Sigmoid colon (tissue), 7 donors: ENCODE measurements at places on chromosomes 3 and 15. TPM values are rescaled to one million over a fixed set of nuclear protein-coding genes. Genes with fewer than 3 reads are reported as not detected.
A peak's percentile ranks its signal among the peaks of the same experiment; 100 is the strongest.

DNA sequence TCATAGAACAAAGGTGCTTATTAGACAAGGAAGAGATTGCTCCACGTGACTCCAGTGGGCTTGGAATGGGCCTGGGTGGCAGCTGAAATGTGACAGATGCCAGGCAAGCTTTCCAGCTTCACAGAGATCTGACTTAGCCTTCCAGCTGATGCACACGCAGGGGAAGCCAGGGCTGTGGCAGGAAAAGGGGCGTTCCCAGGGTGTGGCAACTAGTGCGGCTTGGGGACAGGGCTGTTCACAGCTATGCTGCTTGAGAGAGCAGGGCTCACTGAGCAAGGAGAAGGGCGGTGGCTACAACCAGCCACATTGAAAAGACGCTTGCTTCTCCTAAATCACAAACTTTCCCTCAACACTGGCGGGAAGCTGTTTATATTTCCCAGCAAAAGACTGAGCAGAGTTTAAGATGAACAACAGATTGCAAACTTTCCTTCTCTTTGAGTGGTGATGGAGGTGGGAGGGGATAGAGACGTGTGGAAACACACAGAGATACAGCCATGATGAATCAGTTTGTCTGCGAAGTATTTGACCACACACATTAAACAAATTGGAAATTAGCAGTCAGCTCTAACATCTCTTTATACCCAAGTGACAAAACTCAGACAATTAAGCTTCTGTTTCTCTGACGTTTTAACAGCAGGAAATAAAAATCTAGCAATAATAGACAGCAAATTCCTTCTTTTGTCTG is 127.5 kb downstream of the BDH1 start:
- H3K27me3 ChIP-seq = no peaks in the 10 kb centered on the region
- DNase-seq = no peak
- no peak overlapping the region for H3K4me3 ChIP-seq
- peaks cover 12% of the 10 kb centered on the region for H3K4me1 ChIP-seq
- H3K27ac ChIP-seq = peak overlapping the region; percentile 14

GP9 gene
- total RNA-seq = not detected

DNA sequence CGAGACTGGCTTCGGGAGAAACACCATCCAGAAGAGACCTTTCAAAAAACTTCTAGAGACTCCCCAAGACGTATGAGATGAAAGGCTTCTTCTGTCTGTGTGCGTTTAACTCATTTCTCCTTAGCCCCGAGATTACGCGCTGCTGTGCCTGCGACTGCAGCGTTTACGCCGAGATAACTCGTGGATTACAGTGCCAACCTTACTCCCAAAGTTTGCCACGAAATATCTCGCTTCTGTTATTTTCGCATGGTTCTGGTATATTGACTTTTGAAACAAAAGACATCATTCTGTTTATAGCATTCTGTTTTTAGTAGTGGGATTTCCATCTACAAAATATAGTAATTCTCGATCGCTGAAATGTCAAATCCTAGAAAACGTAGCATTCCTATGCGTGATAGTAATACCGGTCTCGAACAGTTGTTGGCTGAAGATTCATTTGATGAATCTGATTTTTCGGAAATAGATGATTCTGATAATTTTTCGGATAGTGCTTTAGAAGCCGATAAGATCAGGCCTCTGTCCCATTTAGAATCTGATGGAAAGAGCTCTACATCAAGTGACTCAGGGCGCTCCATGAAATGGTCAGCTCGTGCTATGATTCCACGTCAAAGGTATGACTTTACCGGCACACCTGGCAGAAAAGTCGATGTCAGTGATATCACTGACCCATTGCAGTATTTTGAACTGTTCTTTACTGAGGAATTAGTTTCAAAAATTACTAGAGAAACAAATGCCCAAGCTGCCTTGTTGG is 467 bp downstream of the PGBD4 start:
- no peak for DNase-seq
- peaks cover 23% of the 10 kb centered on the region for H3K4me1 ChIP-seq
- H3K4me3 ChIP-seq = peak overlapping the region; percentile 70

ANKUB1 gene
- not detected for total RNA-seq

ADGRG7 gene
- total RNA-seq = not detected

C3orf80 gene
- 26.0 TPM for total RNA-seq

DNA sequence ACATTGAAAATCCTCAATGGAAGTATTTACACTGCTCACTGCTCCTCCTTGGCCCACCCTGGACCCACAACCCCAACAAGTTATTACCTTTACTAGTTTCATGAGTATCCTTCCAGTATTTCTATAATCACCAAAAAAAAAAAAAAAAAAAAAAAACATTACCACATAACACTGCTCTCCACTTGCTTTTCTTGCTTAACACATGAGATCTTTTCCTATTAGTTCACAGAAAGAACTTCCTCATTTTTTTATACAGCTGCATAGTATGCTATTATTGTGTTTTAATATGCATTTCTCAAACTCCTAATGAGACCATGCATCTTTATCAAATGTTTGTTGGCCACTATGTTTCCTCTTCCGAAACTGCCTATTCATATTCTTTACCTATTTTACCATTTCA is 14.6 kb downstream of the GABPB1 start:
- no peak overlapping the region for H3K4me3 ChIP-seq
- DNase-seq = no peak

PLA2G4D gene
- total RNA-seq = not detected

PTPRG gene
- total RNA-seq = 62.7 TPM

GRCh38 chr3:65888196-65888595 is 150.5 kb downstream of the MAGI1 start:
- peaks cover 21% of the 10 kb centered on the region for H3K4me1 ChIP-seq
- DNase-seq = no peak
- H3K4me3 ChIP-seq = no peak overlapping the region
- peak overlapping the region; percentile 51 for H3K27ac ChIP-seq

DNA sequence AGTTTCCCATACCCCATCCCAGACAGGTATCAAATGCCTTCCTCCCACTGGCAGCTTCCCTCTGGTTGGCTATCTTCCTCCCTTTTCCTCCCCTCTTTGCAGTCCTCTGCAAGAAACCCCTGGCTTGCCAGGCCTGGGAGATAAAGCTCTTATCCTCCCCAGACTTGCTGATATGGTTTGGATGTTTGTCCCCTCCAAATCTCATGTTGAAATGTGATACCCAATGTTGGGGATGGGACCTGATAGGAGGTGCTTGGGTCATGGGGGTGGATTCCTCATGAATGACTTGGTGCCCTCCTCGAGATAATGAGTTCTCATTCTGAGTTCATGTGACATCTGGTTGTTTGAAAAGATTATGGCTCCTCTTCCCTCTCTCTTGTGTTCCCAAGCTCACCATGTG is 32.2 kb upstream of the SNRK start:
- H3K4me1 ChIP-seq = no peaks in the 10 kb centered on the region
- H3K4me3 ChIP-seq = no peak overlapping the region
- H3K27me3 ChIP-seq = no peaks in the 10 kb centered on the region
- peak overlapping the region; percentile 51 for H3K27ac ChIP-seq
- no peak for DNase-seq
- no peaks in the 10 kb centered on the region for H3K36me3 ChIP-seq

MEX3B gene
- 4.3 TPM for total RNA-seq

ZCWPW2 gene
- total RNA-seq = 4.6 TPM

DNA sequence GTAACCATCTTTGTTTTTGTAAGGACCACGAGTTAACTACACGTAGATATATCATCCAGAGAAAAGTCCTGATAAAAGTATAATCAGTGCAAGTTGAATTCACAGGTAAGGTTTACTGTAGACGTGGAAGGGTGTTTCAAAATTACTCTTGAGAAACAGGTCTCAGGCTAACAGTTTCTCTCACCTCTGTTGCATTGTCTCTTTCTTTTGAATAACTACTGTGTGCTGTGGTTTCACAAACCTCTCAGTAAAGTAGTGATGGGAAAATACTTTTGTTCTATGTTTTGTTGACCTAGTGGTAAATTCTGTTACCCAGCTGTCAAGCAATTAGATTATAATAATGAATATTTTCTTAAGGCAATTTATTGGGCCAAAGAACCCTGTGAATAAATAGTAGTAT is 75.2 kb downstream of the RBMS3 start:
- H3K27ac ChIP-seq = no peak overlapping the region
- peaks cover 7% of the 10 kb centered on the region for H3K4me1 ChIP-seq
- no peak overlapping the region for H3K4me3 ChIP-seq
- H3K27me3 ChIP-seq = no peaks in the 10 kb centered on the region

DNA sequence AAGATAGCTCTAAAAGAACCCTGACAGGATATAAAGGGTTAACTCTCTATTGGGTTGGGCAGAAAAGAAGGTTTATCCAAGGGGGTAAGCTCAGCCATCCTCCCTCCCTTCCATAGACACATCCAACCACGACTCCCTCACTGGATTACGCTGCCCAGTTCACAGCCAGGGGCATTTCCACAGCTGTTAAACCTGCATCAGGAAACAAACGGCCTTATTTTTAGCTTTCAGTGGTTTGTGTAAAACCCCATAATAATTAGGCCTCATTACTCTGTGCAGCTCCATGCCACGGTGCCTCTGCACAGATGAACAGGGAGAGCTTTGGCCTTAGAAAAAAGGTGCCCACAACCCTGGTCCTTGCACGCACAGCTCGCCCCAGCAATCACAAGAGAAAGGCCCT is 110.6 kb downstream of the GABRB3 start:
- no peak for DNase-seq
- no peaks in the 10 kb centered on the region for H3K4me1 ChIP-seq
- no peaks in the 10 kb centered on the region for H3K27me3 ChIP-seq
- H3K36me3 ChIP-seq = no peaks in the 10 kb centered on the region
- H3K27ac ChIP-seq = no peak overlapping the region
